ENCODE measurements at places on chromosomes 7 and 10.

DNA sequence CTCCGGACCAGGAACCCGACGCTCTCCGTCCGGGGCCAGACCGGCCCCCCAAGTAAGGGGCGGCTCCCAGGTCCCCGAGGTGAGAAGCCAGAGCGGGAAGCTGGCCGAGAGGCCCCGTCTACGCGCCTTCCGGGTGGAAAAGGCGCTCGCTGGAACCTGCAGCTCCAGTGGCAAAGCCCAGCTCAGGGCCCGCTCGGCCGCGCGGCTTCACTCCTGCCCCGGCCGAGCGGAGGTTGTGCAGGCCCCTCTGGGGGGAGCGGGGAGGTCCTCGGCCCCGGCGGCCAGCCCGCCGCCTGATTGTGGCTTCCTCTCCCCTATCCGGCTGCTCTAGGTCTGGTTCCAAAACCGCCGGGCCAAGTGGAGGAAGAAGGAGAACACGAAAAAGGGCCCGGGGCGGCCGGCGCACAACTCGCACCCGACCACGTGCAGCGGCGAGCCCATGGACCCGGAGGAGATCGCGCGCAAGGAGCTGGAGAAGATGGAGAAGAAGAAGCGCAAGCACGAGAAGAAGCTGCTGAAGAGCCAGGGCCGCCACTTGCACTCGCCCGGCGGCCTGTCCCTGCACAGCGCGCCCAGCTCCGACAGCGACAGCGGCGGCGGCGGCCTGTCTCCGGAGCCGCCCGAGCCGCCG is 2.9 kb downstream of the UNCX start:
- no peak for DNase-seq

DNA sequence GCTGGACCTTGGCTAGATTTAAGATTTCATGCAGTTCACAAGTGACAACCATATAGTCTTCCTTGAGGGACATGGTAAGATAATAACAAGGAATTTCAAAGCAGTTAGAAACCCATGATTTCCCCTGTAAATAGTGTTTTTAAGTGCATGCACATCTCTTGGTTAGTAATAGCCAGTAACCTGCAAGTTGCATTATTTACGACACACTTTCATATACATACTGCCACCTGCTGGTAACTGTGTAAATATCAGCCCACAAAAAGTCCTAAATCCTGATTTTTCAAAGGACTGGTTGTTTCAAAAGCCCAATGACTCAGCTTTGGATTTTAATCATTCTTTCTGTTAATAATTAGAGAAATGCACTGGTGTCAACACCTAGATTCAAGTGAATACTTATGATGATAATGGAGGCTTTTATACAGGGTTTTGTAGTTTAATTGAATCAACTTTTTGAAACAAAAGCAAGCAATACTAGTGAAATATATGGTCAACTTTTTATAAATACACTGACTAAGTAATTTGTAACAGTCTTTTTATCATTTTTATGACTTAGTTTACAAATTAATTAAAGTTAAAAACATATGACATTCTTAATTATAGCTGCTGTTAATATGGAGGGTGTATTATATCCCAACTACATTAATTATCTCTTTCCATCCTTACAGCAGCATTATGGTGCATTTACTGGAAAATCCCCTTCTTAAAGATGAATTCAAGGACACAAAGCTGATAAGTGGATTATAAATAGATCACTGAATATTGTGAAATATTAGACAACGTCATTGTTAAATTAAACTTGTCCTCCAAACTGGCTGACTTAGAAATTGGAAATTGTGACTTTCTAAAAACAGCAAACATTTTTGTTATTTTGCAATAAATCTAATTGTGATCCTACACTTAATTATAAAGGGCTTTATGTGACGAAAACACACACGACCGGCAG is 367.7 kb upstream of the SEMA3D start:
- peak; percentile 49 for DNase-seq

- no peak for DNase-seq
Measured at GRCh38 chr10:103747193-103747865, 108.0 kb downstream of the SH3PXD2A start.

- no peak for DNase-seq
Measured at GRCh38 chr10:13972609-13973008, 358.1 kb downstream of the FRMD4A start.

DNA sequence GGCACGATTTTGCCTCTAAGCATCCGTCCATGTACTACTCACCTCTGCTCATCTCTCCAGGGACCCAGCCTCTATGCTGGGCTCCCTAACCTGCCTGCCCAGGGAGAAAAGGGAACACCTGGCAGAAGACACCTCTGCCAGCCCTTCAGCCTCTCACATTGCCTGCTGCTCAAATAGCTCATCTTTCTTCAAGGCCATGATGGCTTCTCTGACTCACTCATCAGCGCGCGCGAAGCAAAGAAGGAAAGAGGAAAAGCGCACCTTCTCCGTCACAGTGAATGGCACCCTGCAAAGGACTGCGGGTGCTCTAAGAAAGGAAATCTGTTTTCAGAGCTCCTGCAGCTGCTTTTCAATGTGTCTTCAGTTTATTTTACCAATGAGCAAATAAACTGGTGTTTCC is 174.0 kb downstream of the PRKAG2 start:
- no peak for DNase-seq
